ENCODE measurements at places on chromosomes 5 and 9.

DNA sequence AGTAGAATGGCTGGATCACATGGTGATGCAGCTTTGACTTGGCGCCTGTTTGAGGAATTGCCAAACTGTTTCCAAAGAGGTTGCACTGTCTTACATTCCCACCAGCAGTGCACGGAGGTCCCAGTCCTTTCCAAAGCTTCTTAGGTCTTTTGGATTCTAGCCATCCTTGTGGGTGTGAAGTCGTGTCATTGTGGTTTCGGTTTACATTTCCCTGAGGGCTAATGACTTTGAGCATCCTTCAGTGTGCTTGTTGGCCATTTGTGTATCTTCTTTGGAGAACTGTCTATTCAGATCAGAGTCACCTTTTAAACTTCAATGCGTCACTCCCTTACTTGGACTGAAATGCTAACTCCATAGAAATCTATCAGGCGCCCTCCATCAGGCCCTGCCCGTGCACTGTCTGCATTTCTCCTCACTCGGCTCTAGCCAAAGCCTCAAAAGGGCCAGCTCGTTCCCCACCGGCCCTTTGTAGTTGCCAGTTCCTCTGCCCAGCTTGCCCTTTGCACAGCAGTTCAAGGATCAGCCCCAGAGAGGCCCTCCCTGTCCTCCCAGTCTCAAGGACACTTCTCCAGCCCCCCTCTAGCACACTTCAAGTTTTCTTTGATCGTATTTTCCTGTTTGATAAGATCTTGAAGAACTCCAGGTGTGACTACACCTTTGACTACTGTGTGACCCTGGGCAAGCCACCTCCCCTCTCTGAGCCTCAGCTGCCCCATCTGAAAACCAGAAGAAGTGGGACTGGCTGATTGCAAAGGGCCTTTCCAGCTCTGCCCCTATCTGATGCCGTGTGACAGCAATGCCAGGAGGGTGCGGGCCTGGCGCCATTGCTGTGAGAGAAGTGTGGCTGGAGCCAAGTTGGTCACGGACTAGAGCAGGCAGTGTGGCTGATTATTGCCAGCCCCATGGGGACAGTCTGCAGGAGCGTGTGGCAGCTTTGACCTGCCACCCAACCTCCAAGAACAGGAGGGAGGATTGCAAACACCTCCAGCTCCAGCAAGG, 5.6 kb downstream of the HRH2 start:
- DNase-seq = no peak

DNA sequence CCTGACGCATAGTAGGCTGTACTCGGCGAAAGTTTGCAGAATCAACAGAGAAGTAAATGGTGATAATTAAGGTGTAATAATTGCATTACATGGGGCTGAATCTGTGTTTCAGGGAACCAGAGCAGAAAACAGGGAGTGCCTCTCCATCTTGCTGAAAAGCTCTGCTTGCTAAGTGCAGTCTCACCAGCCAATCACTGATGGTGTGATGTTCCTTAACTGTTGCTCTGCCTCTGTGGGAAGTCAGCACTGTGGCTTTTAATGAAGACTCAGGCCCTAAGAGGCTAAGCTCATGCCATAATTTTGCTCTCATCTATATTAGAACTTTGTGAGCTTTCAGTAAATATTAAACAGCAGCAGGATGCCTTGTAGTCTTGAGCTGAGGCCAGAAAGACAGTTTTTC, 4.5 kb downstream of the PHF24 start:
- DNase-seq = no peak

DNA sequence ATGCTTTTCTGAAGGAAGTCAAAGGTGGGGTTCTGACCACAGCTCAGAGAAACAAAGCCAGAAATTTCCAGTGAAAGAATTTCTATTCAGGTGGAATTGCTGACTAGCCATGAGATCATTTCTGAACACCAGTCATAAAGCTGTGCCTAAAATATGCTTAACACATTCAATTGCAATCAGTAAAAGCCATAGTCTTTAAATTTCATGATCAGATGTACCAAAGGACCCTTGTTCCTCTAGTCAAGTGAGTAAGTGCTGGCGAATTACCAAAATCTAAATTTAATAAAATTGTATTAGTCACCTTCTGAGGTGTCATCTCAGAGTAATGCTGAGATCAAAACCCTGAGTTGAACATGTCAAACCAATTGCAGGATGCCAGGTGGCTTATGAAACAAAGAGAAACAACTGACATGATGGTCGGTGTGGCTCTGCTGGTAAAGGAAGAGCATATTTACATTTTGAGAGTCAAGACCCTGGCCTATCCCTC, 334.2 kb upstream of the CCNH start:
- no peak for DNase-seq

DNA sequence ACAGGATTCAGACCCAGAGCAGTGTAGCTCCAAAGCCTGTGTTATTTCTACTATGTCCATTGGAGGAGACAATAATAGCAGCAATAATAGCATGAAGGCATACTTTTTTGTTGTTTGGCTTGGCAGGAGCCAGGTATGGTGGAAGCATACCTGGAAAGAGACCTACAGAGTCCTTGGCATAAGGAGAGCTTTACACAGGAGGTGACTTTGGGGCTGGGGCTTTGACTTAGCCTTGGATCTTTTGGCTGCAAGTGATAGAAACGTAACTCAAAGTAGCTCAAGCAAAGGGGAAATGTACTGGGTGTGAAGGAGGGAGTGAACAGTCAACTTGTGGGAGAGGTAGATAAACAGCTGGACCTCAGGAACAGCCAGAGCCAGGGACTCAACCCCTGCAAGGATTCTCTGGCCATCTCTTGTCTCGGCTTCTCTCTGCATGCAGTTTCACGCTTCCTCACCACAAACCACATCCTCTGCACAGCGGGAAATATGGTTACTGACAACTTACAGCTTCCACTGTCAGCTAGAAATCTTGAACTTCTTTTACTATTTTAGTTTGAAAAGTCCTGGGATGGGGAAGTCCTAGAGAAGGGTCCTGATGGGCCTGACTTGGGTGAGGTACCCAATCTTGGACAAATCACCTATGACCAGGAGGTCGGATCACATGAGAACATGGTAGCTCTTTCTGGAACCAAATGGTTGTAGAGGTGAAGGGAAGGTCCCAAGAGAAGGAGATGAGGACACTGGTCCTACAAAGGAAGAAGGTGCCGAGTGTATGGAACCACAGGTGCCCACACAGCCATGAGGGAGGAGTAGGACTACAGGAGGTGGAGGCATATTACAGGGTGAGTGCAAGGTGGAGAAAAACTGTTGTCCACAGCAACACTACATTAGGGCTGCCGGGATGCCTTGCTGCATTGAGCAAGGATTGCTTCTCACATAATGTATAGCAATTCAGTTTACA, 47.0 kb upstream of the TGFBR1 start:
- DNase-seq = no peak

DNA sequence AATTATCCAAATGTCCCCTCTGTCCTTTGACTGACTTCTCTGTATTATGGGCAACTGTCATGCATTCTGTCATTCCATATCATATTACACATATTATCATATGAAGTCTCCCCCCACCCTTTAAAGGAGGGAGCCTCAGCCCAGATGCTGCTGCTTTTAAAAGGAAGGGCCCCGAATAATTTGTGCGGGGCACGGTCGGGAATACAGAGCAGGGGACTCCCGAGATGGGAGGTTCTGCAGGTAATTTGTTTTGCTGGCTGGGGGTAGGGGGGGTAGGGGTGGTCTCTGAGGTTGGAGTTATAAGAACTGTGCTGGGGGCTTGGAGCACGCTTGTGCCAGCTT, 10.1 kb upstream of the LHX2 start:
- DNase-seq = no peak

GRCh38 chr9:78860801-78861475, 564.0 kb downstream of the PSAT1 start:
- no peak for DNase-seq

- no peak for DNase-seq
These were observed 148.2 kb downstream of the PAM start for GRCh38 chr5:102903074-102903871.

DNA sequence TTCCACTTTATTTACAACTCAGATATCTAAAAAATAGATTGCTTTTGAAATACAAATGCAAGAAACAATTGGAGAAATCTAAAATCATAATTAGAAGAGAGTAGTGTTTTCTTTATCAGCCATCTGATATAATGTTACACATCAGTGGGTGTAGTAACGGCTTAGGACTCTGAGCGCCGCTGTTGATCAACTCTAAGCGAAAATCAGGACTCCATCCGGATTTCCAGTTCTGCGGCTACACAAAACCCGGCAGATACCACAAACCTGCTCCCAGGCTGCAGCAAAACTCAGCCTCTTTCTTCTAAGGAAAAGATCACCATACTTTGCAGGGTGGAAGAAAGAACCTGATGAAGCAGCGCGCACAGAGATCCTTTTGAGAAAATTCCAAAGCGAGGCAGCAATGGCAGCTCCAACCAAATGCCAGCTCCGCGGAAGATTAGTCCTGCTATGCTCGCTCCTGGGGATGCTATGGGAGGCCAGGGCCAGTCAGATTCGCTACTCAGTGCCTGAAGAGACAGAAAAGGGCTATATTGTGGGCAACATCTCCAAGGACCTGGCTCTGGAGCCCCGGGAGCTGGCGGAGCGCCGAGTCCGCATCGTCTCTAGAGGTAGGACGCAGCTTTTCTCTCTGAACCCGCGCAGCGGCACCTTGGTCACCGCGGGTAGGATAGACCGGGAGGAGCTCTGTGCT, at the start of gene PCDHGA9:
Gene PCDHGA9 (plus strand): TSS at position 226 of the 691 bp plus-strand sequence. CDS start 175 bp downstream, at position 401.
- DNase-seq = no peak

DNA sequence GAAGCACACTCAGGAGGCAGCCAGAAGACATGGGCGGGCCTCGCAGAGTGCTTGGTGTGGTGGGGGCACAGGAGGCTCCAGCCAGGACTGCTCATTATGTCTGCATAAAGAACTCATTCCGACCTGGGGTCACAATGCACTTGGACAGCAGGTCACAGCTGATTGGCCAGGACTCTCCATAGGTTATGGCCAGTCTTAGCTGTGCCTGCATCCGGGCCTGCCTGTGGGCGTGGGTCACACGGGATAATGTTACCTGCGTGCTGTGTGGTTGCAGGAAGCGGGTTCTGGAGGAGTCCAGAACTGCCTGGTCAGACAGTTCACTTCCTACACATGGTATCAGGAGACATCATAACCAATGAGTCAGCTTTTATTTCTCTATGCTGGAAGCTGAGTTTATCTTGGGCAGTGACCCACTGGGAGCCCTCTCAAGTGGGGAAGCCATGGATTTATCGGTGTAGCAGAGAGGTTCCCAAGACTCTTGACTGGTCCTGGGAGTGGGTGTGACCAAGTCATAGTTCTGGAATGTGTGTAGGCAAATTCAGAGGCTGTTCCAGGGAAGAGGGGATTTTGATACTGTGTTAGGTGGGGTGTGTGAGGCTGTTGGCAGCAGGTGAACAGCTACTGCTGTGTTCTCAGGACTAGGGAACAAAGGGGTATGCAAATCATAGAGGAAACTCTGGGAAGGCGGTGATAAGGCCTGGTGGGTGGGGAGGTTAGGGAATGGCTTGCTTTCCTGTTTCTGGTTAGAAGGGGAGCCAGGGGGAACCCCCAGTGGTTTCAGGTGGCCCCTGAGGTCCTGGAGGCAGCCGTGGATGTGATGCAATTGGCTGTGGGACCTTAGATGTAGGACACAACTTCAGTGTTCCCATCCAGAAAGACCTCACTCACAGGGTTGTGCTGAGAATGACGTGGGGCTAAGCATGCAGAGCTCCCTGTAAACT, 51.3 kb downstream of the ARHGEF37 start:
- DNase-seq = no peak

- DNase-seq = no peak
These were observed 180.8 kb upstream of the GAS1 start for GRCh38 chr9:87127978-87128614.

- DNase-seq = no peak
These were observed 3.2 kb upstream of the IRF1 start for GRCh38 chr5:132493821-132494220.

GRCh38 chr9:16309082-16309468, 561.4 kb downstream of the BNC2 start:
- no peak for DNase-seq

GRCh38 chr9:38292480-38292879, 100.0 kb upstream of the ALDH1B1 start:
- DNase-seq = no peak

DNA sequence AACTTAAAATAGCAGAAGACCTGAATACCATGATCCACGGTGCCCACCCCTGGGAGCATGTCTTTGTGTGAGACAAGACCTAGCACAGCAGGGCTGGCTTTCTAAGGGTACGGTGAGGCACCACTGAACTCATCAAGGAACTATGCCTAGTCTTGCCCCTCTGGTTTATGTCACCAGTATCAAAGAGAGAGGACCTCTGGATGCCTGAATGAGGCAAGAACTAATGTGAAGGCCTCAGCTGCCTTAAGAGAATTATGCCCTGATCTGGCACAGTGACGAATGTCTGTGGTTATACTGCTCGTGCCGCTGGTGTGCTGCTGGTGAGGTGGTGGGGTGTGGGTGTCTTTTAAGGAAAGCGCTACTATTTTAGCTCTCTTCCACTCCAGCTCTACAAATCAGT, 23.0 kb downstream of the NREP start:
- DNase-seq = no peak

GRCh38 chr5:35056686-35057085, 8.9 kb upstream of the AGXT2 start:
- DNase-seq = no peak

DNA sequence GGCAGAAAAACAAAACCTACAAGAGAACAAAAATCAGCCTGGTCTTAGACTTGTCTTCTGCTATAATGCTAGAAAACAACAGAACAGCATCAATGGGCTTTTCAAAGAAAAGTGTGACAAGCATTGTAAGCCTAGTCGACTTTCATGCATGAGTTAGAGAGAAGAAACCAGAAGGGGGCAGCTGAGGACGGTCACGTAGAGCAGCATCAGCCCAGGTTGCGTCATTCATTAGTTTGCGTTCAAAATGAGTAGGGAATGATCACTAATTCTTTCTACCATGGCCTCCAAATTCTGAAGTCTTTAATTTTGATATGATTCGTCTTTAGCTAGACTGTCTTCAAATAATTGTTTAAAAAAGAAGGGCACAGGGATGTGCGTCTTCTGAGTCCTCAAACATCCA, 4.7 kb upstream of the ISCA1 start:
- DNase-seq = peak; percentile 62

GRCh38 chr5:119071561-119071995, 691 bp downstream of the DMXL1 start:
- no peak for DNase-seq

GRCh38 chr9:127233550-127233949, 31.0 kb upstream of the GARNL3 start:
- DNase-seq = no peak

DNA sequence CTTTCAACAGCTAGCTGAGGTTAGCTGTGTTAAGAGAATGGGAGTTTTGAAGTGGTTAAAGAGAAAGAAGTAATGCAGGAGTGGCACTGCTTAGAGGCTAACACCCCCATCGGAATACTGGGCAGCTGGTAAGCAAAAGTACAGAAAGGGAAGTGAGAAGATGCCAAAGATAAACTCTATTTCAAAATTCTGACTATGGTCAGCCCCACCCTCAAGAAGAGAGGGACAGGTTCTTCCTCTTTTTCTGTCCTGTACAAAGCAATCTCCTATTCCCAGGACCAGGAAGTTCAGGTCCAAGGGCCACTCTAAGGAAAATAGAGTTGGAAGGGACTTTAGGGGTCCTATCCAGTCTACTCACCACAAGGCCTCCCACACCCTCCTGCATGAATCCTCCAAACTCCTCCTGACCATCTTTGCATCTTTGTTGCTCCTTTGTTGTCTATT, 45.9 kb upstream of the JAK2 start:
- no peak for DNase-seq

GRCh38 chr9:109817146-109817845, 37.3 kb downstream of the PALM2AKAP2 start:
- no peak for DNase-seq

Data from BE2C (cell line).